ENCODE measurements at places on chromosomes 4 and X. TPM values are rescaled to one million over a fixed set of nuclear protein-coding genes. Genes with fewer than 3 reads are reported as not detected.

Gene CXCL6
- total RNA-seq = 0.22 TPM

Gene DEFB131A
- not detected for total RNA-seq

Gene ERVMER34-1
- not detected for total RNA-seq

Gene SNCA
- total RNA-seq = 148 TPM

Gene TMSB15C
- total RNA-seq = 6.1 TPM

Gene QRFPR
- total RNA-seq = 0.44 TPM

Gene CD38
- total RNA-seq = 10.9 TPM

Gene DDIT4L
- 2.6 TPM for total RNA-seq

Gene DLG3
- total RNA-seq = 0.87 TPM

Gene FAM47E
- not detected for total RNA-seq

Gene SPP1
- not detected for total RNA-seq

Gene SPANXB1
- not detected for total RNA-seq

Gene GPM6B
- not detected for total RNA-seq

Gene UGT2B7
- total RNA-seq = not detected

Gene MAGEB10
- not detected for total RNA-seq

Gene IL2
- total RNA-seq = not detected

Gene PDE6B
- 7.5 TPM for total RNA-seq

Gene FMR1NB
- not detected for total RNA-seq

Gene TCP11X2
- not detected for total RNA-seq

Gene CAPN6
- total RNA-seq = not detected
